ENCODE measurements at places on chromosomes 1 and 21. TPM values are rescaled to one million over a fixed set of nuclear protein-coding genes. Genes with fewer than 3 reads are reported as not detected.

The ZNF593OS gene
- total RNA-seq = not detected

The YTHDF2 gene
- total RNA-seq = 94.3 TPM

The PGLYRP4 gene
- not detected for total RNA-seq

The AGMAT gene
- 0.28 TPM for total RNA-seq

The ATPAF1 gene
- total RNA-seq = 52.2 TPM

The VAV3 gene
- 0.18 TPM for total RNA-seq

The DEPDC1 gene
- total RNA-seq = 14.7 TPM

The USH2A gene
- under 0.01 TPM for total RNA-seq

The FMO3 gene
- not detected for total RNA-seq

The AMY2A gene
- not detected for total RNA-seq

The OR10J1 gene
- not detected for total RNA-seq

The ACTL8 gene
- total RNA-seq = 0.28 TPM

The FAM151A gene
- not detected for total RNA-seq

The KCNH1 gene
- total RNA-seq = 0.54 TPM

The TMCO1 gene
- 121 TPM for total RNA-seq

The PTGFRN gene
- total RNA-seq = 0.90 TPM

The LRRC39 gene
- total RNA-seq = 0.36 TPM

The CFAP126 gene
- total RNA-seq = not detected

The CYP4A22 gene
- total RNA-seq = not detected

The OPRD1 gene
- under 0.01 TPM for total RNA-seq

The S100A16 gene
- 226 TPM for total RNA-seq

Data from IMR-90 (cell line).